ENCODE measurements at places on chromosomes 7 and 10. TPM values are rescaled to one million over a fixed set of nuclear protein-coding genes. Genes with fewer than 3 reads are reported as not detected.

GRCh38 chr7:96184783-96185182, 137.1 kb downstream of the SLC25A13 start:
- no peaks in the 10 kb centered on the region for H3K36me3 ChIP-seq
- H3K4me1 ChIP-seq: no peaks in the 10 kb centered on the region
- no peaks in the 10 kb centered on the region for H3K27me3 ChIP-seq
- H3K27ac ChIP-seq: no peak overlapping the region
- H3K4me3 ChIP-seq: no peak overlapping the region

DNA sequence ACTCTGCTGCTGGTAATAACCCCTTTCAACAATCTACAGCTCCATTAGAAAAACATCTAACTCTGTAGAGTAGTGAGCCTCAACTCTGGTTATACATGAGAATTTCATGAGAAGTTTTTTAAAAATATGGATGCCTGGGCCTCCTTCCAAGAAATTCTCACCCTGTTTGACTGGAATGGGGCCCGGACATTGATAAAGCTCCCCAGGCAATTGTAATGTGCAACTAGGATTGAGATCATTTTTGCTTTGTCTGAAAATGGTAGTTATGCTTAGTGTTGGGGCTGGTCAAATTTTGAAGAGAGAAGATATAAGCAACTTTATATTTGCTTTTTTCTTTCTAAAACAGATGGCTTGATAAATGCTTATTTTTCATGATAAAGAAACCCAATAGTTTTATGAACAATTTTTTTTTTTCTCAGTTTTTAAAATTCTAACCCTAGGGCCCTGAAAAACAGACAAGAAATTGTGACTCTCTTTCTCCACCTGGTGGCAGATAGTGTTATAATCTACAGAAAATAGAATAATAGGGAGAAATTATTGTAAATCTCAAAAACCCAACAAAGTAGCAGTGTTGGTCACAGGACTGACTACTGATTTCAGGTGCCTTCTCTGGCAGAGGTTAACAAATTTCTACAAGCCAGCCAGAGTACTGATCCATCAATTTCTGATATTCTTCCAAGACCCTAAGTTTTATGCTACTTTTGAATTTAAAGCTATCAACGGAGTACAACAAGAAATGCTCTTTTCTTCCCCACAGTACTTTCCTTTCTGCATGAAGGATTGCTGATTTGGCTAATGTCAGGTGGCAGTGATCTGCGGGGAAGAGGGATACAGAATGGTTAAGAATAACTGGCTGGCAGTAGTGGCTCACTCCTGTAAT, 174.8 kb downstream of the DKK1 start:
- H3K4me3 ChIP-seq: no peak overlapping the region
- H3K4me1 ChIP-seq: no peaks in the 10 kb centered on the region
- H3K27ac ChIP-seq: no peak overlapping the region
- no peaks in the 10 kb centered on the region for H3K27me3 ChIP-seq

DNA sequence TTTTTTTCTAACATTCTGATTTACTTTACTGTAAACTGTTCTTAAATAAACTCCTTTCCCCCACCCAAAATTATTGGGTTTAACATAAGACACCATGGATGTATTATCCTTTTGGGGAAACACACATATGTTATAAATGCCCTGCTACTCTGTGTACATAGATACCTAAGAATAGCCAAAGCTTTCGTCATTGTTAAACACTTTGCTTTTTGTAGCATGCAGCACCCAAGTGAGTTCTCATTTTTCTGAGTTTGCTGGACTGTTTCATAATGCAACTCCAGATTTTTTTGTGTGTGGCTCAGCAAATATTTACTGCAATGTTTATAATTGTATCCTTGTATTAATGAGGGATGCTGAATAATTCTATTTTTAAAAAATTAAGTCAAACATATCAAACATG, 86.9 kb downstream of the VTI1A start:
- H3K27me3 ChIP-seq: no peaks in the 10 kb centered on the region
- H3K36me3 ChIP-seq: no peaks in the 10 kb centered on the region
- DNase-seq: no peak
- no peaks in the 10 kb centered on the region for H3K4me1 ChIP-seq
- no peak overlapping the region for H3K27ac ChIP-seq

DNA sequence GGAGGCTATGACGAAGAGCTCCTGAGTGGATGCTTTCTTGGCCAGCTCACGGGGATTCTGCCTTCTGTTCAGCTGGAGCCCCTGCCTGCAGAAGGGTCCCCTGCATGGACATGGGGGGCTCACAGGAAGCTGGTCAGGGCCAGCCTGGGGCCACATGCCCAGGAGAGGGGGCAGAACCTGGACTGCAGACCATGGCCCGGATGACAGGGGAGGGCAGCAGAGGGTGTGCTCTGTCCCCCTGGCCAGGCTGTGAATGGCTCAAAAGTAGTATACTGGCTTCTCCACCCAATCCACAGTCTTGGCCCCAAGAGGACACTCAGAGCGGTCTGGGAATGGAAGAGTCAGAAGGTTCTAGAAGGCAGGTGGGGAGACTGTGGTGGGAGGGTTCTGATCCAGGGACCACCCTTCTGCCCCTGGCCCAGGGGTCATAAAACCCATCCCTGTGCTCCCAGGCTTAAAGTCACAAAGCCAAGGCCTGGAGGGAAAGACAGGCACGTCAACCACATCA, 40.3 kb downstream of the PPIF start:
- no peaks in the 10 kb centered on the region for H3K27me3 ChIP-seq
- H3K27ac ChIP-seq: peak overlapping the region; percentile 20
- H3K4me3 ChIP-seq: no peak overlapping the region
- H3K4me1 ChIP-seq: peaks cover 9% of the 10 kb centered on the region
- DNase-seq: no peak
- peaks cover 20% of the 10 kb centered on the region for H3K36me3 ChIP-seq

- no peaks in the 10 kb centered on the region for H3K27me3 ChIP-seq
- H3K36me3 ChIP-seq: no peaks in the 10 kb centered on the region
- H3K27ac ChIP-seq: peak overlapping the region; percentile 90
- peaks cover 4% of the 10 kb centered on the region for H3K4me1 ChIP-seq
- H3K4me3 ChIP-seq: peak overlapping the region; percentile 63
- peak; percentile 76 for DNase-seq
These were observed 102.2 kb upstream of the ZNF438 start for GRCh38 chr10:31133792-31134310.

- H3K4me1 ChIP-seq: no peaks in the 10 kb centered on the region
- H3K27me3 ChIP-seq: no peaks in the 10 kb centered on the region
- H3K36me3 ChIP-seq: no peaks in the 10 kb centered on the region
- DNase-seq: no peak
These were observed 21.4 kb upstream of the ZNF273 start for GRCh38 chr7:64881461-64882287.

DNA sequence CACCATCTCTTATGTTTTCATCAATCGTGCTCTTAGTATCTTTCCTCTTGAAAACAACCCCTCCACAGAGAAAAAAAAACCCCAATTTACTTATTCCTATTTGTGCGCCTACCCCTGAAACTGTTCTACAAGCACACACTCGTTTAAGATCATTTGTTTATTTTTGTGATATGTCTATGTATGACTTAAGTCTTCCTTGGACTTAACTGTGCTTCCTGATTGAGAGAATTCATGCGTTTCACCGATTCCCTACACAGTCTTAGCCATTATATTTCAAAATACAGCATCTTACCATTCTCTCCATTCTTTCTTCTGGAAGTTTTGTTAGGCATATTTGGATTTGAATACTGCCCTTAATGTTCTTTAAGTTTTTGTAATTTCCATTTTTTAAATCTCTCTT, 159.4 kb downstream of the MLLT10 start:
- H3K36me3 ChIP-seq: no peaks in the 10 kb centered on the region
- no peak overlapping the region for H3K27ac ChIP-seq
- no peaks in the 10 kb centered on the region for H3K27me3 ChIP-seq
- DNase-seq: no peak
- H3K4me1 ChIP-seq: peaks cover 13% of the 10 kb centered on the region

DNA sequence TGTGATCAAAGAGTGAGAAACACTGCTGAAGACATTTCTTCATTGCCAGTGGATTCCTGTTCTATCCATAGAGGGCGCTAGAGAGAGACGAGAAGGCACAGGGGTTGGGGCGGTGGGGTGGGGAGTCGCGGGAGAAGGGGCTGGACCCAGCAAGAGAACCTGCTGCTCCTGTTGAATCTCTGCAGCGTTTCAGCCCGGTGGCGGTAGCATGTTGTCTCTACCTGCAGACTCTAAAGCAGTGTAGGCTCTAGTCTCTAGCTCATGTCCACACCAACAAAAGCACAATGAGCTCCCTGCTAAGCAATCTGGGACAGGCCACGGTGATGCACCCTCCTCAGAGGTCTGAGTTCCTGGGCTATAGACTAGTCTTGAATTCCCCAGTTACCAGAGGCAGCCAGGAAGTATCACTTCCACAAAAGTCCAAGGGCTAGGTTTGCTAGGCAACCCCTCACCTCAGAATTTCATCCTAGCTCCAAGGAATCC, 167.7 kb downstream of the DGKB start:
- H3K27me3 ChIP-seq: no peaks in the 10 kb centered on the region
- no peak for DNase-seq
- H3K27ac ChIP-seq: no peak overlapping the region
- no peaks in the 10 kb centered on the region for H3K4me1 ChIP-seq

- H3K27ac ChIP-seq: peak overlapping the region; percentile 69
- no peak for DNase-seq
- H3K4me1 ChIP-seq: peaks cover 82% of the 10 kb centered on the region
- no peaks in the 10 kb centered on the region for H3K36me3 ChIP-seq
These were observed 91.9 kb downstream of the CPED1 start for GRCh38 chr7:121080257-121080912.

DNA sequence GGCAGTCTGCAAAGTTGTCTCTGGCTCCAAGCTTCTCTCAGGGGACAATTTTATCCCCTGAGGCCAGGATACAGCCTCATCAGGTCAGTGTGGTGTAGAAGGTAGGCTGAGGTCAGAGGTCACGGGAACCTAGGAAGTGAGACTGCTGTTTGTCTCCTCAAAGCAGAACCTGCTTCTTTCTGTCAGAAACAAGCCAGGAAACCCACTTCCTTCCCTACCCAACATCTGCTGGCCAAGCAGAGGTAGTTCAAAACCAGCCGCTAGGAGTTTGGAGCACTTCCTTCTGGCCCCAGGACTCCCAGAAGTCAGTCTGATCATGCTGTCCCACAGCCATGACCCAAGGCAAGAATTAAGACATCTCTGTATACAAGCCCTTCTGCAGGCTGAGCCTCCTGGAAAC, 12.2 kb downstream of the CLRN3 start:
- no peak for DNase-seq
- H3K27me3 ChIP-seq: no peaks in the 10 kb centered on the region
- no peaks in the 10 kb centered on the region for H3K36me3 ChIP-seq
- H3K4me1 ChIP-seq: no peaks in the 10 kb centered on the region
- no peak overlapping the region for H3K27ac ChIP-seq
- H3K4me3 ChIP-seq: no peak overlapping the region

- no peaks in the 10 kb centered on the region for H3K27me3 ChIP-seq
- no peaks in the 10 kb centered on the region for H3K4me1 ChIP-seq
- no peak overlapping the region for H3K4me3 ChIP-seq
- no peak for DNase-seq
- no peak overlapping the region for H3K27ac ChIP-seq
- no peaks in the 10 kb centered on the region for H3K36me3 ChIP-seq
These were observed 196.2 kb upstream of the SMIM30 start for GRCh38 chr7:113314594-113314993.

GRCh38 chr7:43767311-43767710, 8.8 kb downstream of the BLVRA start:
- no peak overlapping the region for H3K4me3 ChIP-seq
- H3K27ac ChIP-seq: no peak overlapping the region
- H3K27me3 ChIP-seq: no peaks in the 10 kb centered on the region
- no peaks in the 10 kb centered on the region for H3K36me3 ChIP-seq

DNA sequence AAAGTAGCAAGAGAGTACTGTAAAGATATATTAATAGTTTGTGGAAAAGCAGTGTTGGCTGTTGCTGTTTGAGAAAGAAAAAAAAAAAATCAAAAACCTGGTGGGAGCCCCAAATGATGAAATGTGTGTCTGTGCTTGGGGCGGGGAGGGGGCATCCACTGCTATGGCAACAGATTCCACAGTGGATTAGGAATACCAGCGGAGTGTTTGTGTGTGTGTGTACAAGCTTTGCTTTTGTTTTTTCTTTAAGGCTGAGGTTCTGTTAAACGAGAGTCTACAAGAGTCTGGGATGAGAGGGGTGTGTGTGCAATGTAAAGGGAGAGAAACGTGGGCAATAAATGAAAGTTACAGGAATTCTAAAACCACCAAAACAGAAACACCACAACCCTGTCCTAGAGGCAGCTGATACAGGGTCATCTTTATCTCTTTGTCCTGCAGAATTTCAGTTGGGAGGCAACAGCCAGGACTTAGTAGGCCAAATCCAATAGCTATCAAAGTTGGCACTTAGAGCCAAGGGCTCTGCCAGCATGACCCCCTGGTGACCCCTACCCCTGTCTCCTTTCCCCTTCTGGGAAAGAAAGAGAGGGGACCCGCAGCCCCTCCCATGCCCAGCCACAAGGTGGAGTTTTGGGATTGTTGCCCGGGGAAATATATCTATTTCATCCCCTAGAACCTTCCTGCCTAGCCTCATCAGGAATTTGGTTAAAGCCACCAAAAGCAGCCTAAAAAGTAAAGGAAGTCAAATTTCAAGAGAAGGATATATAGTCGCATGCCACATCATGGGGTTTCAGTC, 85.4 kb downstream of the OSBPL3 start:
- no peak for DNase-seq
- H3K27me3 ChIP-seq: no peaks in the 10 kb centered on the region
- H3K36me3 ChIP-seq: no peaks in the 10 kb centered on the region
- H3K4me1 ChIP-seq: no peaks in the 10 kb centered on the region
- H3K4me3 ChIP-seq: no peak overlapping the region

SEMA3E gene
- total RNA-seq: not detected

CDCA7L gene
- 0.88 TPM for total RNA-seq

C10orf105 gene
- total RNA-seq: not detected

GPR26 gene
- not detected for total RNA-seq

CAV1 gene
- 87.8 TPM for total RNA-seq

TAX1BP1 gene
- 110 TPM for total RNA-seq
